NCI-H2171 (cell line): ENCODE measurements at places on chromosomes 6 and 20.

- DNase-seq: no peak
Observed at GRCh38 chr6:113644861-113645575, 212.1 kb upstream of the MARCKS start.

DNA sequence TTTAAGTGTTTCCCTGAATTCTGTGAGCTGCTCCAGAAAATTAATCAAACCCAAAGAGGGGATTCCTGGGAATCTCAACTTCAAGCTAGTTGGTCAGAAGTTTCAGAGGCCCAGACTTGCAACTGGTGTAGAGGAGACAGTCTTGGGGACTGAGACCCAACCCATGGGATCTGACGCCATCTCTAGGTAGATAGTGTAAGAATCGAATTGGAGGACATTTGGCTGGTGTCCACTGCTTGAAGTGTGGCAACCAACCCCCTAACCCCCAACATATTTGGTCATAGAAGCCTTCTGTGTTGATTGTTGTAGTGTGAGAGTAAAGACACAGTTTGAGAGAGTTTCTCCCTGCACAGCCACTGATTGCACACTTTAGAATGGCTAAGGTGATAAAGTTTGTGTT, 103.5 kb upstream of the CARMIL1 start:
- DNase-seq: no peak

- no peak for DNase-seq
Observed at GRCh38 chr20:51371720-51372119, 170.8 kb downstream of the NFATC2 start.

DNA sequence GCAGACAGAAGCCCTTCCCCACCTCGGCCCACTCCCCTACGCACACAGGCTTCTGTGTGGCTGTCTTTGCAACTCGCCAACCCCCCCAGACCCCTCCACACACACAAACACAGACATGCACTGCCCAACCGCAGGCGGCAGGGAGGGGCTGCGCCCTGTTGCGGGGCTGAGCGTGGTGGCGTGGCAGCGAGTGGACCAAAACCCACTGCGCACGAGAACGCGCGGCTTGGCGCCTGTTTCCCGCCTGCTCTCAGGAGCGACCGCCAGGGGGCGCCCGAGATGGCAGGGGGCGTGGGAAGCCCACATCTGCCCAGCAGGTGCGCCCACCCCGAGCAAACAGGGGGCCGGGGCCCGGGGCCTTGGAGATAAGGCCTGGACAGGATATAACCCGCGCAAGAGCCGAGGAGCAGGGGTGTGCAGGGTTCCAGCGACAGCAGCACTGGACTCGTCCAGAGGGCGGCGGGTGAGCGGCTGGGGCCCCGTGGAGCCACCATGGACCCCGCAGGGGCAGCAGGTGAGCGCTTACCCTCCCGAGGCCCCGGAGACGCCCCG, at the start of gene RBPJL:
Gene RBPJL (plus strand): TSS at position 410 of the 552 bp plus-strand sequence. CDS start 83 bp downstream, at position 493.
- DNase-seq: no peak

- DNase-seq: no peak
Observed at GRCh38 chr6:112717401-112717800, 370.3 kb downstream of the RFPL4B start.

GRCh38 chr6:132590362-132590761, 821 bp upstream of the TAAR5 start:
- no peak for DNase-seq

DNA sequence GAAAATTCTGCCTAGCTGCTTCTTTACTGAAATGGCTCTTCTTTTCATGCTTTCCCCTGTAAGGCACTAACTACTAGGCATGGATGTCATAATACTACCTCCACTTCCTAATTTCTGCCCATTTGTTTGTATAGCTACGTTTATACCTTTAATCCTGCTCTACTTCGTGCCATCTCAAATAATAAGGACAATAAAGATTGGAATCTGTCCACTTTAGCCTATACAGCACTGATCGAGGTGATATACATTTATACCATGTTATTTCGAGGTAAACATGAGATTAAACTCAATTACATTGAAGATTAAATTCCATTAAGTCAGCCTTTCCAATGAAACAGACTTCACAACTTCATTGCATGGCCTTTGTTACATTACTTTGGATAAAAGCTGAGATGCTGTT, 390.6 kb upstream of the MARCKS start:
- no peak for DNase-seq
